ENCODE measurements at places on chromosomes 7 and 10.

- DNase-seq: no peak
Measured at GRCh38 chr7:147646568-147646967, 944.0 kb upstream of the C7orf33 start.

DNA sequence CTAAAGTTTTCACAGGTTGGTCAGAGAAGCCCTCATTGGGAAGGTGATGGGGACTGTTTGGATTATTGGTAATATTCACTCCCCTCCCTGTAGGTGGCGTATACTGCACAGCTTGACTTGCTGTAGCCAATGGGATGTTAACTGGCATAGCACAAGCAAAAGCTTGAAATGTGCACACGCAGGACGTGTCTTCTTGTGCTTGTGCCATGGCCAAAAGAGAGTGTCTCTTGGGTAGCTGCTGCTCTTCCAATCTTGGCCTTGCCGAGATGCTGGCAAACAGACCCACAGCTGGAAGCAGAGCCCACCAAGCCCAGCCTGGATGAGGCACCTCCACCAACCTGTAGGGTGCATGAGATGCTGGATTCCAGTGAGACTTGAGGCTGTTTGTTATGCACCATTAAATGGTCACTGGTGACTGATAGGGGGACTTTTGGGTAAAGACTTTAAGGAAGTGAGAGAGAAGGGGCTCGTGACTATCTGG lies 266.0 kb downstream of the GRID1 start:
- DNase-seq: no peak

- DNase-seq: no peak
Measured at GRCh38 chr10:14770927-14771326, 3.8 kb downstream of the FAM107B start.

GRCh38 chr7:71389976-71390375 lies 258.0 kb downstream of the GALNT17 start:
- DNase-seq: no peak

DNA sequence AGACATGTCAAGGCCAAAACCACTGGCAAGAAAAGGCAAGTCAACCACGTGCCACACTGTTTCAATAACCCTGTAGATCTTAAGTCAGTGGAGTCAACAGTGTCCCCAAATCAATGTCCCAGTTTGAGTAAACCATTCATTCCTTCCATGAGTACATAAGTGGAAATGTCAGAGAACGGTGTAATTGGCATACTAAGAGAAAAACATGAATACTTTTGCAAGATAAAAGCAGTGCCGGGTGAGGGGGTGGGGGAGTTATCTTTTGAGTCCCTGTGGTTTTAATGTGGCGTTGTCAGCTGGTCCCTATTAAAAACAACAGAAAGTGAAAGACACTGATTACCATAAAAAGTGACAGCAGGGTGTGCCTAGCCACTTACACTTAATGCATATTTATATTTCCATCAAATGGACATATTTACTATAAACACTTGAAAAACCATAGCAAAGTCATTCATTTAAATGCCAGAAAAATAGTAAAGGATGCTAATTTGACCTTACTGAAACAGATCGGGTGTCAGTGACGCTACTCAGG lies 37.8 kb downstream of the RSU1 start:
- DNase-seq: no peak

DNA sequence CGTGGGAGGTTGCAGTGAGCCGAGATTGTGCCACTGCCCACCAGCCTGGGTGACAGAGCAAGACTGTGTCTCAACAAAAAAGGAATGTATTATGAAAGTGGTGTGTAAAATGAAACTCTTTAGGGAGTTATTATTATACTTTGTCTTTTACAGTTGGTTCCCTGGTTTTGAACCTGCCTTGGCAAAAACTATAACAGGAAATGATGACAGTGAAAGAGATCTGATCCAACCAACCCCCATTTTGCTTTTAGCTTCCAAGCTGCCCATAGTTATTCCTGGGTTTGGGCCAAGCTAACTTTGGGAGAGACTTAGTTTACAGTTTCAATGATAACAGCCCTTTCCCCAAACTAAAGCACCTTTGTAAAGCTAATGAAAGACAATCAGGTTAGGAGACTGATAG lies 34.1 kb upstream of the NMT2 start:
- no peak for DNase-seq
